ENCODE measurements at places on chromosomes 2 and 18. TPM values are rescaled to one million over a fixed set of nuclear protein-coding genes. Genes with fewer than 3 reads are reported as not detected.

Gene PDCD1
- total RNA-seq = not detected

Gene FSHR
- total RNA-seq = not detected

Gene ATP8B1
- total RNA-seq = 37.5 TPM

Gene ACMSD
- total RNA-seq = not detected

Gene NEURL3
- not detected for total RNA-seq

Gene NTSR2
- total RNA-seq = not detected
